ENCODE measurements at places on chromosomes 6 and 20.

- no peak for DNase-seq
Measured at GRCh38 chr6:110953633-110954303, 4.7 kb upstream of the GTF3C6 start.

- no peak for DNase-seq
Measured at GRCh38 chr20:48298851-48299484, 513.7 kb upstream of the SULF2 start.

GRCh38 chr6:135291288-135292076 lies 110.4 kb downstream of the MYB start:
- DNase-seq: no peak

DNA sequence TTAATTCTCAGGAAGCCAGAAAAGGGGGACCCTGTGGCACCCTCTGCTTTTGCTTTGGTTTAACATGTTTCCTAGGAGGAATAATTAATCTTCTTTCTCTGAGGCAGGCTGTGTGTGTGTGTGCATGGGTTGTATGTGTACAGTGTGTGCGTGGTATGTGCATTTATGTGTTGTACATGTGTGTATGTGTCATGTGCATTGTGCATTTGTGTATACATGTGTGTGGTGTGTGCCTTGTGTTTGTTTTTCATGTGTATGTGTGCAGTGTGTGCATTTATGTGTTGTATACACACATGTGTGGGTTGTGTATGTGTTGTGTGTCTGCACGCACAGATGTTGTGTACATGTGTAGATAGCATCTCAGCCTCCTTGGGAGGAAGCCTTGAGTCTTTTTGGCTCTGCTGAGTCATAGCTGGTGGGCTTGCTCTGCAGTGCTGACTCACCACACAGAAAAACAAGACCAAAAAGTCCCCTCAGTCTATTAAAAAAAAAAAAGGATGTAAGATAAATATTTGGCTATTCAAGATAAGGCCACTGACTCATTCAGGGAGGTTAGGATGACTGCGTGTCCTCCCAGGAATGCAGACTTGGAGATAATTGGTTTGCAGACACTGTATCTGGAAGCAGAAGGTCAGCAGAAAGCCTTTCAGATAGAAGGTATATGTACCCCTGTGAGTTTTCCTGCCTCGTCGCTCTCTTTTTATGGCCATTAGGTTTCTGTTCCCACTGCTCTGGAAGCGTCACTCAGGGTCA lies 58.6 kb downstream of the SYNJ2 start:
- no peak for DNase-seq

- no peak for DNase-seq
Measured at GRCh38 chr20:37336369-37337207, 9.4 kb upstream of the SRC start.

DNA sequence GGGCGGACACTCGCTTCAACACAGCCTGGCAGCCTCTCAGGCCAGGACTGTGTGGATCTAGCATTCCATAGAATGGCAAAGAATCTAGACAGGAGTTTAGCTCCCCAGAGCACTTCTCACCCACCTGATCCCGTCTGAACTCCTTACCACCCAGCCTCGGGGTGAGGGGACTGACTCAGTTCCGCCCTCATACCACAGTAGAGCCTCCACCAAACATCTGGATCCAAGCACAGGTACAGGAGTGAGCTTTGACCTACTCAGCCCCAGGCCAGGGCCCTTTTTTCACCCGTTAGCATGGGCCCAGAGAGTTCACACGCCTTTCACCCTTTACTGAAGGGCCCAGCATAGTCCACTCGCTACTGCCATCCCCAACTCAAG lies 715 bp downstream of the PSMF1 start:
- DNase-seq: no peak

- no peak for DNase-seq
Measured at GRCh38 chr20:38751360-38751976, 3.2 kb downstream of the ACTR5 start.

- no peak for DNase-seq
Measured at GRCh38 chr20:21505810-21506530, 7.9 kb downstream of the NKX2-2 start.

GRCh38 chr6:13558718-13559117 lies 15.7 kb upstream of the SIRT5 start:
- DNase-seq: no peak

- peak; percentile 17 for DNase-seq
Measured at GRCh38 chr20:57756213-57756612, 46.4 kb upstream of the PMEPA1 start.

- no peak for DNase-seq
Measured at GRCh38 chr20:16485401-16485800, 87.8 kb downstream of the KIF16B start.

GRCh38 chr20:57389695-57390603 lies 1.2 kb upstream of the RBM38 start:
- no peak for DNase-seq

GRCh38 chr6:113742342-113742741 lies 114.8 kb upstream of the MARCKS start:
- DNase-seq: no peak

DNA sequence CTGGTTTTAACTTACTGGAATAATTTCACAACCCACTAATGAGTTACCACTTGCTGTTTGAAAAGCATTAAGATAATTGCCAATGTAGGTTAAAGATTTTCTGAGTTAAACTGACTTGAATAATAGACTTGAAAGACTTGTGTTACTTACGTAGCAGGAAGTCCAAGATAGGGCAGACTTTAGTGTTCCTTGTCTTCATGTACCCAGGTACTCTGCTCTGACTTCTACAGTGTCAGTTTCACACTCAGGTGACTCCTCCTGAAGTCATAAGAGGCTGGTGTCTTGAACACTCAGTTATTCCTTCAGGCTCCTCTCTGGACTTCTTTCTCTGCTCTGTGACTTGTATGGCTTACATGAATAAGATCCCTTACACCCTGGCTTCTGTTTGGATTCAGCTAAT lies 76.3 kb upstream of the SGK1 start:
- DNase-seq: no peak

DNA sequence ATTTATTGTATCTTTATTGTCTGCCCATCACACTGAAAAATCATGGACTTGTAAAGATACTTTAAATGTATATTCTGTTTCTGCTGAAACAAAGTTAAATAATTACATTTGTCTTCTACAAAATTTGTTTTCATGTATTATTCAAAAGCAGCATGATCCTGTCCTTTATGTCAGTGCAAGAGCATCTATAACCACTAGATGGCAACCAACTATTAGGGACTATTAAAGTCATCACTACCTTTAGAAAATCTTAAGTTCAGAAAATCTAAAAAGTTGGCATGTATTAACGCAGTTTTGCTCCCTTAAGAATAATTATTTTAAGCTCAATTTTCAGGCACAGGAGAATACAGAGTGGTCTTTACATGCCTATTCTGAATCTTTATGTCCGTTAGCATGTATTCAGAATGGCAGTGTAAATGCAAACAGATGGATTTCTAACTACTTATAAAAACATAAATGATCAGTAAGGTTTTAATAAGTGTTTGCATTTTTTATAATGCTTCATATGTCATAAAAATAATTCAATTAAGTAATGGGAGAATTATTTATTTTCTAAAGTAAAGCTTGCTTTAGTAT lies 17.8 kb downstream of the TMEM30A start:
- DNase-seq: no peak

- DNase-seq: no peak
Measured at GRCh38 chr6:7086488-7086887, 21.3 kb upstream of the RREB1 start.

DNA sequence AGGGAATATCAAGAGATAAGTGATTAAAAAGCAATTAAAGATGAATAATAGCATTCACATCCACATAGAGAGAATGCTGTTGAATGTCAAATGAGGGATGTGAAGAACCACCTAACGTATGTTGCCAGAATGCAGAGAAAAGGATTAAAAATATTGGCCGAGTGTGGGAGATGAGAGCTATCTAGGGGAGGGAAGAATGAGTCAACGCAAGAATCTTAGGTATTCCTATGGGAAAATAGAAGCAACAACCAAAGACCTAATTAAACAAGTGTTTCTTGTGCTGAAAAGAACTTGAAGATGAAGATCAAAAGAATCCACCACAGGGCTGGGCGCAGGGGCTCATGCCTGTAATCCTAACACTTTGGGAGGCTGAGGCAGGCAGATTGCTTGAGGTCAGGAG lies 12.2 kb upstream of the RSPH3 start:
- no peak for DNase-seq

GRCh38 chr20:53899351-53900167 lies 170.8 kb downstream of the BCAS1 start:
- DNase-seq: no peak

DNA sequence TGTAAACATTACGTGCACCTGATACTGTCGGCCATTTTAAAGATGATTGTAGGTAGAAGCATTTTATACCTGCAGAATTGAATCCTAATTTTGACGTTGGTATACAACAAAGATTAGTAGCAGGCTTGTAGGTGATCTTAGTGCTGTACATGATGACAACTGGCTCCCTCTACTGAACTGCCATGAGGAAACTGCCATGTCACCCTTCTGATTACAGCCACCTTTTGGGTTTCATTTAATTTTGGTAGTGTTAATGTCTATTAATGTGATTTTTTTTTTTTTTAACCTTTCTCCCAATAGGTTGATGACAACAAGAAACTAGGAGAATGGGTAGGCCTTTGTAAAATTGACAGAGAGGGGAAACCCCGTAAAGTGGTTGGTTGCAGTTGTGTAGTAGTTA lies 2.3 kb downstream of the RPS12 start:
- no peak for DNase-seq

GRCh38 chr6:82555801-82556200 lies 192.2 kb downstream of the TPBG start:
- DNase-seq: no peak

DNA sequence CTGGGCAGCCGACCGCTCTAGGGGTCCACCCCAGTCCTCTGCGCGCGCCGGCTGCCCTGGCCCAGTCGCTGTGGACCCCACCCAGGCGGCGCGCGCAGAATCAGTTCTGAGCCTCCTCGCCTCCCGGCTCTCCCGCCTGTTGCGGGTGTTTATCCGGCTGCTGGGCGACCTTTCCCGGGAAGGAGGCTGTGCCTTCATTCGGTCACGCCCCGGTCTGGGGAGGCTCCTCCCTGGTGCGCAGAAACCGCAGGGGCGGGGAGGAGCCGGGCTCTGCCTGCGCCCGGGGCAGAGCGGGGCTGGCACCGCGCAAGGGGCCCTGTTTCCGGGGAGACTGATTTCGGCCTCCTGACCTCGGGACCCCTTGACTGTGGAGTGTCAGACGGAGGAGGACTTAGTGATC lies 80.8 kb upstream of the EYS start:
- DNase-seq: no peak

DNA sequence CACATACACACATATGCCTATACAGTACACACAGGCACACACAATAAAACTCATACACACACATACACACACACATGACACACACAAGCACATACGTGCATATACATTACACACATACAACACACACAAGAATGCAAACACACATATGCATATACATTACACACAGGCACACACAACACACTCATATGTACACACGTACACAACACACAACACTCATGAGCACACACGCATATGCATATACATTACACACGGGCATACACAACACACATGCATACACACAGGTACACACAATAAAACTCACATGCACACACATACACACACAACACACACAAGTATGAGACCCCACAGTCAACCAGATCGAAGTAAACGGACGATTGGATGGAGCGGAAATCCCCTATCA lies 238.2 kb downstream of the ERMARD start:
- no peak for DNase-seq

GRCh38 chr6:17107863-17108262 lies 6.0 kb downstream of the STMND1 start:
- DNase-seq: no peak

DNA sequence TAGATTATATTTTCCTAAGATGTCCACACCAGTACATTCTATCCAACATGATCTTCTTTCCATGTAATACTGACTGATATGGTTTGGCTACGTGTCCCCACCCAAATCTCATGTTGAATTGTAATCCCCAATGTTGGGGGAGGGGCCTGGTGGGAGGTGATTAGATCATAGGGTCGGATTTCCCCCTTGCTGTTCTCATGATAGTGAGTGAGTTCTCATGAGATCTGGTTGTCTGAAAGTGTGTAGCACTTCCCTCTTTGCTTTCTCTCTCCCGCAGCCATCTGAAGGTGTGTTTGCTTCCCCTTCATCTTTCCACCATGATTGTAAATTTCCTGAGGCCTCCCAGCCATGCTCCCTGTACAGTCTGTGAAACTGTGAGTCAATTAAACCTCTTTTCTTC lies 12.2 kb upstream of the HBS1L start:
- no peak for DNase-seq

DNA sequence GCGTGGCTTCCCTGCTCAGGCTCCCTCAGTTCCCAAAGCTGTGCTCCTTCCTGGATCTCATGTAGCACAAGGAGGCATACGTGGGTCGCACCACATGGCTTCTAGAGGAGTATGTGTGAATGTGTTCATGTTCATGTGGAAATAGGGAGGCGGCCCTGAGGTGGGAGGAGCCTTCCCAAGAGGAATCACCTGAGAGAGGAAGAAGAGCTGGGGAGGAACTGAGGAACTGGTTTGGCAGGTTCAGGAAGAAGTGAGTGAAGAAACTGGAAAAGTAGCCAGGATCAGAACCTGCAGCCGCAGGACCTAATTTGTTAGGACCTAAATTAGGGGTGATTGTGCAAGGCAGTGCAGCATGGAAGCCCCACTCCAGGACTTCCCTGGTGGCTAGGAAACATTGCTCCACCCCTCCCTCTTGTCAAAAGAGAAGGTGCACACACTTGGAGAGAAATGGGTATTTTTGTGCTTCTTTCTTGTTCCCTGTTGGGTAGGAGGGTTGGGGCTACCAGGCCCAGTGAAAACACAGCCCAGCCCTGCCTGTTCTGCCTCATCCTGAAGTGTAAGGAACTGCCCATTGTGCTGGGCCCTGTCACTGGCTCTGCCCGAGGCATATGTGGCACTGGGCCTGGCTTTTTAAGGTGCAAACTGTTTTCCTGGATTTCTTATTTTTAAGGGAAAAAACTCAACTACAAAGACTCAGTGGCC lies 20.7 kb downstream of the SYNJ2 start:
- no peak for DNase-seq

DNA sequence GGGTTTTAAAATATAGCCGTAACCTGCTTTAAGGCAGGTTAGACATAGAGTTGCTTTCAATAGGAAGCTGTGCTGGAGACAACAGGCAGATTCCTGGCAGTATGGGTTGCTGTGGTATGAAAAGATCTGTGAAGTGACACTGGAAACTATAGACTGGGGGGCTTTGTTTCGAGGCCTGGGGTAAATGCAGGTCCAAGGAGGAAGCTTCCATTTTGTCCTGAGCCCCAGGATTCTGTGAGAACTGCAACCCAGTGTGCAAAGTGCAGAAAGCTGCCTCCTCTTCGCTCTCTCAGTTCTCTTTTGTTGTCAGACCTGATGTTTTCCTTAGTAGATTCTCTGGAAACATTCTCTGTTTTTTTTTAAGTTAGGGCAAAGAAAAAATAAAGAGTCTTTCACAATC lies 86.9 kb downstream of the LYRM4 start:
- DNase-seq: no peak

GRCh38 chr20:36237477-36237876 lies 1.2 kb downstream of the AAR2 start:
- no peak for DNase-seq

- no peak for DNase-seq
Measured at GRCh38 chr20:46953596-46953995, 59.0 kb downstream of the EYA2 start.
